A172 (cell line): ENCODE measurements at places on chromosomes 6 and 20. TPM values are rescaled to one million over a fixed set of nuclear protein-coding genes. Genes with fewer than 3 reads are reported as not detected.

Gene TBXT
- total RNA-seq, result not detected in 2 replicates

DNA sequence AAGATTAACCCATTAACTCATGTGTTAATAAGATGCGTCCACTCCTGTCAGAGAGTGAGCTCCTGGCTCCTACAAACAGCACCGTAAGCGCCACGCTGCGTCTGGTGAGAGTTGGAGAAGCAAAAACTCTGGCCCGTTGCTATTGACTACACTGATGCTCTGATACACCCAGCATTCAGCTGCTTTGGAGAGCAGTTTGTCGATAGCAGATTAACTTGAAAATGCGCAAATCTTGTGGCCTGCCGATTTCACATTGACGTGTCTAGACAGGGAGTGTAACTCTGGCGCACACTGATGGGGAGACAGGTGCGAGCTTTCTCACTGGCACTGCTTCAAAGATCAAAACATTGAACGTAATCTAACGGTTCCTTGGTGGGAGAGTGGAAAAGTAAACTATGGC is 151.7 kb upstream of the RPS6KA2 start:
- no peak for DNase-seq

Gene PRSS35
- 0.90 and 1.3 TPM in 2 replicates for total RNA-seq

DNA sequence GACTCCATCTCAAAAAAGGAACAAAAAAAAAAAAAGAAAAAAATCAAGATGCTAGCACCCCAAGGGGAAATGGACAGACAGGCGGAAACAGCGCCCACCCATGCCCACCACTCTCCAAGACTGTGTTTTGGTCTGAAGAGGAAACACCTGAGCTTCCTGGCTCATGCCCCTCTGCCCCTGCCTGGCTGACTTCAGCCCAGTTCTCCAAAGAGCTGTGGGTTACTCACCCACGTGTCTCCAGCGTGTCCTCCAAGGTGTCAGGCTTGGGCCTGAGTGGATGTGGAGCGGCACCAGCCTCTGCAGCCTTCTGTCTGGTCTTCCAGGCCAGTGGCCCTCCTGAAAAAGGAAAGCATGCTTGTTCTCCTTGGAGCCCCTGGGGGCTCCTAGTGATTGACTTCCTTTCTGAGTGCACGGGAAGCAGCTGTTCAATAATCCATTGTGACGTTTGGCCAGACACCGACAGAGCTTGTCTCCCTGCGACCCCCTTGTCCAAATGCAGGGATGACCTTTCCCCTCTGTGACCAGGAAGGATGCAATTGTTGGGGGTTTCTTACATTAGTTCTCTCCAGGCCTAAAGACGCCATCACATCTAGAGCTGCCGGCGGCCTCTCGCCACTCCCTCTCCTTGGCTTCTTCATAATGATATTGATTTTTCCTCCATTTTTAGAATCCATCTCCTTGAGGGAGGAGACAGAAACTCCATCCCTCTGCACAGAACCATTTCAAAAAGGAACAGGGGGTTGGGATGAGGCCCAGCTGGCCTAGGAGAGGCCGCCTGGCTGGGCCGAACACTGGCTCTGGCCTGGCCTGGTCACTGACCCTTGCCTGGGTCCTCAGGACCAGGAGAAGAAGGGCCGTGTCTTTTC is 58.4 kb downstream of the ADNP start:
- no peak for DNase-seq

- DNase-seq, result no peak
Measured at GRCh38 chr6:117491916-117492315, 9.4 kb downstream of the DCBLD1 start.

GRCh38 chr20:62019144-62019805 is 46.4 kb downstream of the TAF4 start:
- DNase-seq, result no peak

Gene CALHM5
- 3.8 and 4.1 TPM in 2 replicates for total RNA-seq

Gene NRN1
- total RNA-seq, result 6.5 and 8.7 TPM in 2 replicates

DNA sequence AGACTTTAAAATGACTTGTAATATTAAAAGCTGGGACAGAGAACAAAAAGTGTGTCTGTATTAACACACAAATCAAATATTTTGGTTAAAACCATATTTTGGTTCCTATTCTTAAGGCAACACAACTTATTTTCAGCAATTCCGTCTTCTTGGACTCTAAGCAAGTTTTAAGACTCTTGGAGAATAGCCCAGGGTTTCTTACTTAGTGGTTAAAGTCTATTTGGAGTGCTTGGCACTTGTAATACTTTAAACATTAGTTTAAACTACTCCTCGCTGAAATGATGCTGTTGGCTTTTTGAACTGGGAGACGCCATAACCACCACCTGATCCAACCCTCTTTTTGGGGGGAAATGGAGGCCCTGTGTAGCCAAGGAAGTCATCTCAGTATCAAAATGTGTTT is 109.7 kb upstream of the GMDS start:
- DNase-seq, result no peak

- DNase-seq, result no peak
Measured at GRCh38 chr6:53210811-53211210, 62.2 kb upstream of the GCM1 start.

Gene FAM209B
- not detected in 2 replicates for total RNA-seq

Gene GDAP1L1
- total RNA-seq, result 0.19 TPM in 1 of 2 replicates, not detected in the other

DNA sequence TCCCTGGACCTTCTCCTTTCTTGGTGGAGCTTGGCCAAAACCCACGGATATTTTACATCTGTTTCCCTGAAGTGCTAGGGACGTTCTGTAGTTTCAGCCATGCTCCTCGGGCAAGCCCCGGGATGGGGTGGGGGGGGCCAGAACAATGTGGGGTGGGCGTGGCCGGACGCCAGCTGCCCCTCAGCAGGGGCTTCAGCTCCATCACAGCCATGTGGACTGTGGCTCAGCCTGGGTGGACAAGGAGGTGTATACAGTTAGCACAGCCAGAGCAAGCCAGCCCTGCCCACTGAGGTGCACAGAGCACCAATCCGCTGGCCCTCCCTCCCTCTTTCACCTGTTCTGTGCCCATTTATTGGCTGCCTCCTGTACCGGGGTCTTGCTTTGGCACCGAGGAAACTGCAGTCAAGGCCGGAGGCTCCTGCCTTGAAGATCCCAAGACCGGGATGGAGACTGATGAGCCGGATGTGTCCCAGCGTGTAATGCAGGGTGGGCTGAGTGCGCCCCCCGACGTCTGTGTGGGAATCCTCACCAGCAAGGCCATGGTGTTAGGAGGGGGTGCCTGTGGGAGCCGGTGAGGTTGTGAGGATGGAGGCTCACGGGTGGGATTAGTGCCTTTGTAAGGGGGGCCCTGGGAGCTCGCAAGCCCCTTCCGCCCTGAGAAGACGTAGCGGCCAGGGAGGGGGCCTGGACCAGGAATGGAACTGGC is 28.0 kb downstream of the FRMD1 start:
- DNase-seq, result no peak

DNA sequence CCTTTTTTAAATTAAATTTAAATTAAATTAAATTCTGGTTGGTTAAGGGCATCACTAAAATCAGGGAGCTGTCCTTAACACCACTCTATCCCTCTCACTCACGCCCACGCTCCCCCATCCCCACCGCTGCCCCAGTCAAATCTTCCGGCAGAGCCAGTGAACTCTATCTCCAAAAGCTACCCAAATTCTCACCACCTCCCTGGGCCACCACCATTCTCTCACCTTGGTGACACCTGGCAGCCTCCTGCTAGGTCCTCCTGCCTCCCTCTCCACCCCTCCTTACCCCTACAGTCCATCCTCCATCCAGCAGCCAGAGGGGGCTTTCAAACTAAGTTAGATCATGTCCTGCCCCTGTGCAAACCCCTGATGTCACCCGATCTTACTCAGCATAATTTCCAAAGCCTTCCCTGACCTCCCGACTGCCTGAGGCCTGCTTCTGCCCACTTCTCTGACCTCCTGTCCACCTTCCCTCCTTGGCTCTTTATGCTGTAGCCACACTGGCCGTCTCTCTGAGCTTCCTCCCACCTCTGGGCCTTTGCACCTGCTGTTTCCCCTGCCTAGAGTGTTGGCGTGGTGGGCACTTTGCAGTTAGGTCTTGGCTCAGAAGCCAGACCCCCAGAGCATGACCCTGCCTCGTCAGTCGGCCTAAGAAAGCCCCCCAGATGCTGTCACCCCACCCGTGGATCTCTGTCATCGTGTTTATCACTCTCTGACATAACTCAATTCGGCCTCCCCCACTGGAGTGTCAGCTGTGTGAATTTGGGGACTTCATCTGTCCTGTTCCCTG is 24.7 kb downstream of the PTGIS start:
- no peak for DNase-seq

DNA sequence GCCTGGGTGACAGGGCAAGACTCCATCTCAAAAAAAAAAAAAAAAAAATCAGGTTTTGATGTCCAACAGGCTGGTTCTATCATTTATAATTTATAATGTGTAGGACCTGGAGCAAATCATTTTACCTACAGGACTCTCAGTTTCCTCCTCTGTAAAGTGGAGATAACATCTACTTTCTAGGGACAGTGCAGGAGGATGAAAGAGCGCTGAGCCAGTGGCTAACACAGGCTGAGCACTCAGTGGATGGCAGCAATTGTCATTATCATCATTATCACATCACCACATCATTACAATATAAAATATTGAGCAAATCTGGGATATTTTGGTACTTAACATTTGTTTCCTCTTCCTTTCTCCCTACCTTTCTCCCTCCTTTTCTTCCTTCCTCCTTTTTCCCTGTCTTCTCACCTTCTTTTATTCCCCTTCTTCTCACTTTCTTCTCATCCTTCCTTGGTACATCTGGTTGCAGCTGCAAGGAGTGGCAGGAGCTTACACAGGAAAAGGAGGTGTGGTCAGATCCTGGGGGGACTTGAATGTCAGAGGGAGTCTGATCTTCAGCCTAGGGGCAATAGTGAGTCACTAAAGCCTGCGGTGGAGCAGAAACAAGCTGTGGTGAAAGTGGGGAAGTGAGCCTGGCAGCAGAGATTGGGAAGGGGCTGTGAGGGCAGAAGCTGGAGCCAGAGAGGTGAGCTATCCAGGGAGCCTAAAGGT is 24.6 kb upstream of the CTNNBL1 start:
- DNase-seq, result no peak

GRCh38 chr6:7882505-7883257 is 27.9 kb downstream of the TXNDC5 start:
- DNase-seq, result no peak

Gene HLA-DRB1
- 0.07 TPM in 1 of 2 replicates, not detected in the other for total RNA-seq

GRCh38 chr6:133886104-133886775 is 2.7 kb upstream of the TCF21 start:
- DNase-seq, result no peak
